Activated naive CD4-positive, alpha-beta T cell treated with Interleukin-2 at 50 U/mL for 16 hours (primary cell): ENCODE measurements at places on chromosomes 3 and 15.

DNA sequence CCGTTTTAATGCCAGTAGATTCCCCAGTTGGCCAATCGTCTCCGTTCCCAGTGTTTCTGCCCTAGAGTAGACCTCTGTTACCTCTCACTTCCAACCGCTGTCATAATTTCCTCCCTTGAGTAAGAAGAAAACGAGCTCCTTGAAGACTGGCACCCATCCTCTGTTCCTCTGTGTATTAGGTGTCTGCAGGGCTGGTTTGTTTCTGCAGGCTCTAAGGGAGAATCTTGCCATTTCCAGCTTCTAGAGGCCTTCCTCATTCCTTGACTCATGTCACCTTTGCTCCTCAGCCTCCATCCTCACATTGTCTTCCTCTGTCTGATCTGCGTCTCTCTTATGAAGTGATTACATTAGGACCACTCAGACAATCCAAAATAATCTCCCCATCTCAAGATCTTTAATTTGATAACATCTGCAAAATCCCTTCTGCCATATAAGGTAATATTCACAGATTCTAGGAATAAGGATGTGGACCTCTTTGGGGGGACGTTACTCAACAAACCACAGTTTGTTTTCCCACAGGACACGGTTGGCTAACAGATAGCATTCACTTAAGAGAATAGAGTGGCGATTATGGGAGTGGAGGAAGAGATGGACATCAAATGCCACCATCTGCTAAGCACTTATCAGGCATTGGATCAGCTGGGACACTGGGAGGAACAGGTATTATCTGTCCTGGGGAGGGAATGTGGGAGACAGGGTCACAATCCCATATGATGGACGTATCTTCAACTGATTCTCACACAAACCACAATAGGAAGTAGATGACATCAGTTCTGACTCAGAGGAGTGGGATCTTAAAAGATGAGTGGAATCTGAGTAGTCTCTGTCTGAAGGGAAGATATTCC is 17.1 kb downstream of the ARHGAP31 start:
- no peak for DNase-seq

DNA sequence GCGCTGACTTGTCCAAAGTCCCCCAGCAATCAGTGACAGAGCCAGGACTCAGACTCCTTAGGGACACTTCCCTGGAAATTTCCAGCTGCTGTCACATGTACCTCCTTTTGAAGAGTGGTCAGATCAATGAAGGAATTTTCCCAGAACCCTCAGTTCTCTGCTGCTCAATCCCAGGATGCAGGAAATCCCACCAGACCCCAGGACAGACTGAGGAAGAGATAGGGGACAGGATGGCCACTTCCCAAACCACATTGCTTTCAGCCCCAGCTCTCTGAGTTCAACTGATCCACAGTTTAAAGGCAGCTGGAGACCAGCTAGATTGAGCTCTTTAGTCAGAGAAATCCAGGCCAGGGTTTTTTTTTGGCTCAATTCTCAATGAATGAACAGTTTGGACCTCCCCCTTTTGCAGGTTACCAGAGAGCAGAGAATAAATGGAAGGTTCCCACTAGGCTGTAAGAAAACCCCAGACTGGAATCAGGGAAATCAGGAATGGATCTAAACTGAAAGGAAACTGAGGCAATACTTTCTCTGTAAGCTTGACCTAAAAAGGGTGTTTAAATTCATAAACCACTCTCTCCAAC is 1.5 kb downstream of the CYP1A1 start:
- DNase-seq, result no peak

- DNase-seq, result no peak
Measured at GRCh38 chr3:106167728-106168127, 298.9 kb upstream of the CBLB start.

DNA sequence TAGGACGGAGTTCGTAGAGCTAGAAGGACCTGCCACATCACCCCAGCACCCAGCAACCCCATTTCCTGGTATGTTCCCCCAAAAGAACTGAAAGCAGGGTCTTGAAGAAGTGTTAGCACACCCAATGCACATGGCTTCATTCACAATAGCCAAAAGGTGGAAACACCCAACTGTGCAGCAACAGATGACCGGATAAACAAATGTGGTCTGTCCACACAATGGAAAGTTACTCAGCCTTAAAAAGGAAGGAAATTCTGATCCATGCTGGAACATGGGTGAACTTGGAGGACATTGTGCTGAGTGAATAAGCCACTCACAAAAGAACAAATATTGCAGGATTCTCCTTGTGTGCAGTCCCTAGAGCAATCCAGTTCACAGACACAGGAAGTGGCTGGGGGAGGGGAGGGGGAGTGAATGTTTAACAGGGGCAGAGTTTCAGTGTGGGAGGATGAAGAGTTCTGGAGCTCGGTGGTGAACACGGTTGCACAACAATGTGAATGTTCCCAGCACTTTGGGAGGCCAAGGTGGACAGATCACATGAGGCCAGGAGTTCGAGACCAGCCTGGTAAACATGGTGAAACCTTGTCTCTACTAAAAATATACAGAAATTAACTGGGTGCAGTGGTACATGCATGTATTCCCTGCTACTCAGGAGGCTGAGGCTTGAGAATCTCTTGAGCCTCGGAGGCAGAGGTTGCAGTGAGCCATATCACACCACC is 157.5 kb downstream of the NUP210 start:
- DNase-seq, result no peak

- no peak for DNase-seq
Measured at GRCh38 chr15:56749982-56750381, 16.7 kb upstream of the ZNF280D start.

- no peak for DNase-seq
Measured at GRCh38 chr3:154458560-154458959, 28.6 kb upstream of the GPR149 start.

- DNase-seq, result peak; percentile 18
Measured at GRCh38 chr3:128559486-128560225, 66.7 kb upstream of the GATA2 start.

DNA sequence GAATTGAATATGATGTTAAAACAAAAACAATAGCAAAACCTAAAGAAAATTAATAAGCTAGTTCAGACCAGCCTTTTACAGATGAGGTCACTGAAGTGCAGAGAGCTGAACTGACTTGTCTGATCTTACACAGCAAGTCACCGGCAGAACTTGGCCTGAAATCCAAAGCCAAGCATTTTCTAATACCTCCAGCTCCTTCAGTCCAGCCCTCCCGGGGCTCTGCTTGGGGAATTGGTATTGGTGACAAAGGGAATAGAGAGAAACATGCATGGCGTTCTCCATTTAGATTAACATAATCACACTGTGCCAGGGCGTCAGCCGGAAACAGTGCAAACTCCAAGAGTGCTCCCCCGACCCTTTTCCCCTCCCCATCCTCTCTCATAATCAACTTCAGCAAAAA is 14.1 kb upstream of the ZSCAN2 start:
- no peak for DNase-seq

GRCh38 chr3:58666683-58667082 is at the start of gene FAM3D:
Gene FAM3D (minus strand): TSS chr3:58666774. CDS start chr3:58655563, 11,211 bp downstream.
- no peak for DNase-seq

GRCh38 chr3:115077501-115078250 is 69.4 kb downstream of the ZBTB20 start:
- DNase-seq, result no peak

DNA sequence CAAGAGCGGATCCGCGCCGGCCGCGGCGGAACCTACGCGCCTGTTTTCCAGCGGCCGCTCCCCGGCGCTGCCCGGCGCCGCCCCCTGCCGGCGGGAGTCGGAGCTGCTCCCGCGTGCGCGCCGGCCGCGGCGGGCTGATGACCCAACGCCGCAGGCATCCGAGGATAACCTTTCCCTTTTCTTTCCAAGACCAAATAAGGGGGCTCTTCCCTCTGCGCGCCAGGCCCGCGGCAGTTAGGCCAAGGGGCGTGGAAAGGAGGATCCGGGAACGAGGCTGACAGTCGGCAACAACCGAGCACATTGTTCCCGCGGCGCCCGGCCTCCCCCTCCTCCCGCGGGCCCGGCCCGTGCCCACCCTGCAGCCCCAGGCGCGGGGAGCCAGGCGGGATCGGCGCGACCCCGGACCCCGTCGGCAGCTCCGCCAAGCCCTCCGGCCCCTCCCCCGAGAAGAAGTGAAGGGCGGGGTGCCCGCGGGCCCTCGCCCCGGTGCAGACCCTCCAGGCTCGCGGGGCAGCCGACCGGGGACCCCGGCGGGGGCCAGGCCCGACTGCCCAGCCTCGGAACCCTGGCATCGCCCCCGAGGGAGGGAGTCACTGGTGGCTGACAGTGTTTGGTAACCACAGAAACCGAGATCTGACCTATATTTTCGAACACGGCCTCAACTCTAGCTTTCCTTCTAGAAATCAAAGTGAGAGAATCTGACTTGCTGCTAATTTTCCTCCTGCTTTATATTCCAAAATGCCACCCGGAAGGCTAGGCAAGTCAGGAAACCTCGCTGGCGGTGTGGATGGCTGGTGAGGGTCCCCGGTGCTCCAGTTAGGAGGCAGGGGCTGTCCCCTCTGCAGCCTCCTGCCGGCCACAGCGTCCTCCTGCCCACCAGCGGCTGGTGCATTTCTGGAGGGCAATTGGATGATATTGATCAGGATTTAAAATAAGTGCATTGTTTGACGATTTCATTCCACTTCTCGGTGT is 45.6 kb upstream of the SYNM start:
- peak; percentile 42 for DNase-seq

DNA sequence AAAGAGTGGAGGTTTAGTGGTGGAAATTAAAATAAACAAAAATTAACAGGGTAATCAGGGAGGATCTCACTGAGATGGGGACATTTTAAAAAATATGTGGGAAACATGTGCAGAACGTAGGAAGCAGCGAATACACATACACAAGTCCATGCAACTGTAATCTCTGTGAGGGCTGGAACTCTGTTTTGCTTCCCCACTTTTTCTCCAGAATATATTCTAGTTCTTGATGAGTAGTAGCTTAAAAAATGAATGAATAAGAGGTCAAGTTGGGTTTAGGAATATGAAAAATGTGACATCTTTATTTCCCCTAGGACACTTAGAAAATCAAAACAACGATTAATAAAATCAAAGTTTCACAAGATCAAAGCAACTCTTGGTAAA is 312.2 kb upstream of the ZNF717 start:
- DNase-seq, result no peak

DNA sequence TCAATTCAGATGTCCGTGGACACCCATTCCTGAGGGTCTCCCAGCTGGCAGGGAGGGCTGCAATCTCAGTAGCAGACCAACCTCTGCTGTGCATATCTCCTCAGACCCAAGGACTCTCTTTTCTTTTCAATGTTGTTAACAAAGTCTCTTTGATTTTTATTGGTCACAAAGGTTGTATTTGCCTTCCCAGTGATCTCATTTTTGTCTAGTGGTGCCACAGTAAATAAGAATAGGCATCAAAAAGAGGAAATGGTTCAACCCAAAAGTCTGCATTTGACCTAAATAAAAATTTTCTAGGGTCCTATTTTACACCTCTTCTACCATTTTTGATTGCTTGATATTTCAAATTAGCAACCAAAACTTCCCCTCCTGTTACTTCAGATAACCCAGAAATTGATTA is 225.9 kb downstream of the CDIN1 start:
- no peak for DNase-seq

- DNase-seq, result no peak
Measured at GRCh38 chr3:33145901-33146580, 32.2 kb downstream of the CRTAP start.

DNA sequence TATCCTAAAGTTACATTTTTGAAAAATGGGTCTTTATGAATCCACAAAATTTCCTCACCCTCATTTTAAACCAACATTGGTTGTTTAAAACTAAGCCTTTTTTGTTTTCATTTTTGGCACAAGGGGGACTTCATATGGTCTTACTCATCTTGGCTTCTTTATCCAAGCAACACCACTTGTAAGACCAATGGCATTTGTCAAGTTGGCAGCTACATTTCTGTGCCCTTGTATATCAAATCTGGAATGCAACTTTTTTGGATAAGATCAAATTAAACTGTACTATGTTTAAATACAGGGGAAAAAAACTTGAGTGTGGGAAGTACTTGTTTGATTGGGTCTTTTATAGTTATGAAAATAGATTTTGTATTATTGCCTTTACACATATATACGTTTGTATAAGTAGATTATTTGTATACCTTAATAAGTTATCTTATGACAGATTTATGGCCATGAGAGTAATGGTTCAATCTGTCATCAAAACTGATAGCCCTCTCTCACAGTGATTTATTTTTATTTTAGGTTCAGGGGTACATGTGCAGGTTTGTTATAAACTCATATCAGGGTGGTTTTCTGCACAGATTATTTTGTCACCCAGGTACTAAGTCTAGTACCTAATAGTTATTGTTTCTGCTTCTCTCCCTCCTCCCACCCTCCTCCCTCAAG is 43.4 kb downstream of the GPR160 start:
- no peak for DNase-seq

GRCh38 chr15:96358821-96359615 is 28.5 kb downstream of the NR2F2 start:
- no peak for DNase-seq

- DNase-seq, result peak; percentile 4
Measured at GRCh38 chr3:188947401-188948280, 224.1 kb upstream of the TPRG1 start.

DNA sequence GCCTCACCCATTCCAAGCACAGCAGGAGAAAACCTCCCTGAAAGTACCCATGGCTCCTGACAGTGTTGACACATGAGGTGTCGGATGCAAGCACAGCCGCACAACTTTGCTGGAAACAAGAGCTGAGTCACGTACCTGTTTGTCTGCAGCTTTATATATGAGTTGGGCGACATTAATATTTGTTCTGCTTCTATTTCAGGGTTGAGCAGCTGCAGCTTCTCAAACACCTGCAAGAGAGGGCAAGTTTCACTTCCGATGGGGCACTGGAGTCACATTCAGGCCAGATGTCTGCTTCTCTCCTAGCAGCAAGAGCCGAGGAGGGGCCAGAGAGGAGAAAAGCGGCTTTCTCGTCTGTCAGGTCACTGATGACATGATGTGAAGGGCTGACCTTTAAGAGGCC is 88.0 kb downstream of the NUP210 start:
- no peak for DNase-seq
